ENCODE measurements at places on chromosomes 16 and 17.

- no peak for DNase-seq
These were observed 412.5 kb downstream of the CA10 start for GRCh38 chr17:51745993-51746392.

DNA sequence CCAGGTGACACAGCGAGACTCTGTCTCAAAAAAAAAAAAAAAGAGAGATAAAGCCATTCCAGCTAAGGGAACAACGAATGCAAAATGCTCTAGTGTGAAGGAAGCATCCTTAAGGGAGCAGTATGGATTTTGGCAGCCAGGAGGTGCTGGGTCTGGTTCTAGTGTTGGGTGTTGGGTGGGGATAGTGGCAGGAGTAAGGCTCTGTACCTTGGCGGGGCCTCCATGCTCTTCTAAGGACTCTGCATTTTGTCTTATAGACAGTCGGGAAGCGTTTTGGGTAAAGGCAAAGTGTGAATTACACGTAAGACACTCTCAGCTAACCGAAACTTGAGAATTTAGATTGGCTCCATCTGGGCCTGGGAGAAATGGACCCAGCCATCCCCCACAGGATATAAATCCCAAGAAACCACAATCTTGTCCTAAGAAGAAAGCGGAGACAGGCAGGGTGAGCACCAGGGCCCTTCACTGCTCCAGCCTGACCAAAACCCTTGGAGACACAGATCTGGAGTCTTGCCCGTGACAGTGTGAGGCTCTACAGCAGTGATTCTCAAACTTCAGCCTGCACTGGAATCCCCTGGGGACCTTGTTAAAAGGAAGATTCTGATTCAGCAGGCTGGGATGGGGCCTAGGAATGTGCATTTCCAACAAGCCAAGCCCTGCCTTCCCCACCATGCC, 33.1 kb upstream of the PHB1 start:
- DNase-seq: peak; percentile 78

DNA sequence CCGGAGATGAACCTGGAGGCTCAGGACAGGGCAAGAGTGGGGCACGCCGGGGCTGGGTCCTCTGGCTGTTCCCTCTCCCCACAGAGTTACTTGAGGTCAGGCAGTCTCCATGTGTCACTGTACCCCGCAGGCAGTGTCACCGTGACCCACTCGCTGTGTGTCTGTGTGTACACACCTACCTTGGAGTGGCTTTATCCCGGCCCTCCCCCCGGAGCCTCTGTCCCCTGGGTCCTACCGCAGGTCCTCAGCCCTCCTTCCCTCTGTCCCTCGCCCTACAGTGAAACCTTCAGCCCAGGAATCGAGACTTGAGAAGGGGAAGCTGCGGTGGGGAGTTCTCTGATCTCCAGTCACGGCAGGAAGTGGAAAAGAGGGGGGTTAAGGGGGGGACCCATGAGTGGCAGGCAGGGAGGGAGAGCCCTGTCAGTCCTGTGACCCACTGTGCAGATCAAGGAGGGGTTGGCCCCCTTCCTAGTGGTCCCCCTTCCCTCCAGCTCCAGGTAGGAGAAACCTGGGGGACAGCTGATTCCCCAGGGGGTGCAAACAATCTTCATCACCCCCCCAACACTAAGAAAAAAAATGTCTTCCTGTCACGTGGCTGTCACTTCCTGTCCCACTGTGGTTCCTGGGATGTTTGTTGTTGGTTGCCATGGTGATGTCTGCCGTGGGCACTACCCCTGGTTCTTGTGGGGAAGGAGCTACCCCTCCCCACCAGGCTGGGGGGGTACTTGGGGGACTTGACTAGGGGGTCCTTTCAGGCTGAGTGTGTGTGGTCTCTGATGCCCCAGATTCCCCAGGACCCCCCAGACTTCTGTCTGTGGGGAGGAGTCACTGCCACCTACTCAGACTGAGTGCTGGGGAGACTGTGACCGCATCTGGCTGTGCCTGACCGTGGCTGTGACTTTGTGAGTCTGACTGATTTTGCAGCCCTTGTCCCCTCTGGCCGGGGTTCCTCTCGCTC, 13.7 kb downstream of the RARA start:
- peak; percentile 91 for DNase-seq

- DNase-seq: no peak
These were observed 23.6 kb downstream of the C16orf90 start for GRCh38 chr16:3471518-3472176.

DNA sequence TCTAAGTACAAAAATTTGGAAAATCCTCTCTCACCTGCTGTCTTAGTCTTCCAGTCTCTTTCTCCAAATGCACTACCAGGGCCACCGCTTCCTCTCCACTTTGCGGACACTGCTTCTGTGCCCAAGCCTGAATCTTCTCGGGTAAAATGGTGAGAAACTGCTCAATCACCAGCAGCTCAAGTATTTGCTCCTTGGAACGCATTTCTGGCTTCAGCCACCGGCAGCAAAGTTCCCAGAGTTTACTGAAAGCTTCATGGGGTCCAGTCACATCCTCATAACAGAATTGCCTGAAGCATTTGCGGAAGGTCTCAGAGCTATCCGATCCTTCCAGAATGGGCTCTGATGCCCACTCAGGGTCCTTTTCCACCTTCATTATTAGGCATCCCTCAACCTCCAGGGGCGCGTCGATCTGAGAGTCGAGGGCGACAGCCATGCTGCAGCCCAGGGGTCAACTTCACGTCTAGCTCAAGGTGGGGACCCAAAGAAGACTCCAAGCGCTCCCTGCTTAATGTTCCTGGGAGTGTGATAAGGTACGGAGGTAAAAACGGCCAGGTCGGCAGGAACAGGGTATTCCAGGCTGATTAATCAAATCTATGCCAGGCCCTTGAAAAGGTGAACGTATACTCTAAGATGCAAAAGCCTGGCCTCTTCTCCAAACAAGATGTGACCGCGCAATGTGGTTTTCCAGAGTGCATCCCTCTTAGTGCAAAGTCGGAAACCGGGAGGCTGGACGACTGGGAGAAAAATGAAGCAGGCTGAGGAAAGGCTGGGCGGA, 763 bp downstream of the ZKSCAN2 start:
- DNase-seq: peak; percentile 19

- peak; percentile 19 for DNase-seq
These were observed 959 bp downstream of the SSH2 start for GRCh38 chr17:29929006-29929532.

DNA sequence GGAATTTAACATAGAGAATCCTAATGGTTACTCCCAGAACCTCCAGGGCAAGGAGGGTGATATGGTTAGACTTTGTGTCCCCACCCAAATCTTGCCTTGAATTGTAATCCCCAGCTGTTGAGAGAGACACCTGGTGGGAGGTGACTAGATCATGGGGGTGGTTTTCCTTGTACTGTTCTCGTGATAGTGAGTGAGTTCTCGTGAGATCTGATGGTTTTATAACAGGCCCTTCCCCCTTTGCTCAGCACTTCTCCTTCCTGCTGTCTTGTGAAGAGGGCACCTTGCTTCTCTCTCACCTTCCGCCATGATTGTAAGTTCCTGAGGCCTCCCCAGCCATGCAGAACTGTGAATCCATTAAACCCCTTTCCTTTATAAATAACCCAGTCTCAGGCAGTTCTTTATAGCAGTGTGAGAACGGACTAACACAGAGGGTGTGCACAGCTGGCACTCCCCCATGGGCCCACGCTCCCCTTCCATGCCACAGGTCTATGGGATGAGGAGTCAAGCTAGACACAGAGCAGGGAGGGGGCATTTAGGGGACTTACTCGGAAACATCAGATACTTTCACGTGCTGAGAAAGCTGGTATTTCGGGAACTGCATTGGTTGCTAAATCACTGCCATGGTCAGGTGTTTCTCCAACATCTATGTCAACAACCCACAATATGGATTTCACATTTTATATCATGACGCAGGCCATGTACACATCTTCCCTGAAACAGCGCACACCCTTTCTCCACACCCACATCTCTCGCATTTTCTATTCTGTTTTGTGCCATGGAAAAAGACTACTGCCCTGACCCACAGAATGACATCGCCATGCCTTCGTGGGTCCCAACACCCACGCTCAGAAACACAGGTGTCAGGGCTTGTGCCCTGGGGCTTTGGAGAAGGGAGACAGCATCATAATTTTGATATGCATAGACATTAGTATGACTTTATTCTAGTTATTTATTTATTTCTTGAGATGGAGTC, 199.1 kb upstream of the GSE1 start:
- DNase-seq: no peak

GRCh38 chr17:79082311-79083190, 7.9 kb downstream of the ENGASE start:
- peak; percentile 24 for DNase-seq

- no peak for DNase-seq
These were observed 22.8 kb upstream of the UBE2I start for GRCh38 chr16:1286513-1287094.

GRCh38 chr17:44918006-44918405, 2.7 kb upstream of the GFAP start:
- DNase-seq: no peak

GRCh38 chr17:17685775-17686291, 4.6 kb downstream of the RAI1 start:
- peak; percentile 79 for DNase-seq

GRCh38 chr16:4924593-4925292, 12.2 kb downstream of the PPL start:
- no peak for DNase-seq

GRCh38 chr17:681738-682529, 32.7 kb downstream of the VPS53 start:
- peak; percentile 95 for DNase-seq

DNA sequence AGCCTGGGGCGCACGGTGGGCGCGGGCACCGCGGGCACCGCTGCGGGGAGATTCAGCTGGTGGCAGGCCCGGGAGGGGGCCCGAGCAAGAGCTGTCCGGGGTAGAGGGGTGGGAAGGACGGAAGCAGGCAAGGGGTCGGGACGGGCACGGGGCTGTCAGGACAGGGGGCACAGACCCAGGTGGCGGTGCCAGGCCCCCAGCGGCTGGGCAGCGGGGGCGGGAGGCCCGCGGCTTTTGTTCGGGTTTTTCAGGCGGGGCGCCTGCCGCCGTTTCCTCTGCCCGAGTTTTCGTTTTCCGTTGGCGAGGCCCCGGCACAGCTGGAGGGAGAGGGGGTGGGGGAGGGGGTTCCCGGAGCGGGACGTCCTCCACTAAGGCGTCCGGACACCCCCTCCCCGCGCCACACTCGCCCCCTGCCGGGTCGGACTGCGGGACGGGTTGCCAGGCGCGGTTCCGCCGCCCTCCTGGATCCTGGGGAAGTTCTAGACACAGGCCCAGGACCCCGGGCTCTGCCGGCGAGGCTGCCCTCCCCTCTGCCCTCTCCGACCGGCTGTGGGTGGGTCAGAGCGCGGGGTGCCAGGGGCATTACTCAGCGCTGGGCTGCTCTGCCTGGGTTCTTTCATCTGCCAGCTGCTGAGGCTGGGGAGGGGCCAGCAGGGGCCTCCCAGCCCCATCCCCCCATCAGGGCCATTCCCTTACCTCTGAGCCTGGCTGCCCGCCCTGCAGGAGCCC, 543 bp downstream of the ARHGAP23 start:
- peak; percentile 65 for DNase-seq

GRCh38 chr17:66978514-66979061, 14.1 kb downstream of the CACNG4 start:
- no peak for DNase-seq

DNA sequence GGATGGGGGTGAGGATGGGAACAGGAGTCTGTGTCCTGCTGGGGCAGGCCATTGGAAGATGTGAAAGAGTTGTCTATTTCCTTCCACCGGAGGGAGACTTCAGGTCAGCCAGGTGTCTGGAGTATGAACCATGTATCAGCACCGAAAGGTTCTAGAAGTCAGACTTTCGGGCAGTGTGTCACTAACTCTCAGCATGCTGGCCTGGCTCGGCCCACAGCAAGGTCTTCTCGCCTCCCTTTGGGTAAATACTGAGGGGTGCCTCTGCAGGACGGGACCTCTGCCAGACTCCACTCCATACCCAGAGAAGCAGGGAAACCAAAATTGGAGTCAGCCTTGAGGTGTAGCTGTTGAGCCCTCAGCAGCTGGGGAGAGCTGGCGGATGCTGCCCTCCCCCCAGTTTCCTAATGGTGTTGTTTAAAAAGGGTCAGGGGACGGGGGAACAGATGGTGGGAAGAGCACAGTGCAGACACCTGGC, 507 bp downstream of the CIITA start:
- no peak for DNase-seq

DNA sequence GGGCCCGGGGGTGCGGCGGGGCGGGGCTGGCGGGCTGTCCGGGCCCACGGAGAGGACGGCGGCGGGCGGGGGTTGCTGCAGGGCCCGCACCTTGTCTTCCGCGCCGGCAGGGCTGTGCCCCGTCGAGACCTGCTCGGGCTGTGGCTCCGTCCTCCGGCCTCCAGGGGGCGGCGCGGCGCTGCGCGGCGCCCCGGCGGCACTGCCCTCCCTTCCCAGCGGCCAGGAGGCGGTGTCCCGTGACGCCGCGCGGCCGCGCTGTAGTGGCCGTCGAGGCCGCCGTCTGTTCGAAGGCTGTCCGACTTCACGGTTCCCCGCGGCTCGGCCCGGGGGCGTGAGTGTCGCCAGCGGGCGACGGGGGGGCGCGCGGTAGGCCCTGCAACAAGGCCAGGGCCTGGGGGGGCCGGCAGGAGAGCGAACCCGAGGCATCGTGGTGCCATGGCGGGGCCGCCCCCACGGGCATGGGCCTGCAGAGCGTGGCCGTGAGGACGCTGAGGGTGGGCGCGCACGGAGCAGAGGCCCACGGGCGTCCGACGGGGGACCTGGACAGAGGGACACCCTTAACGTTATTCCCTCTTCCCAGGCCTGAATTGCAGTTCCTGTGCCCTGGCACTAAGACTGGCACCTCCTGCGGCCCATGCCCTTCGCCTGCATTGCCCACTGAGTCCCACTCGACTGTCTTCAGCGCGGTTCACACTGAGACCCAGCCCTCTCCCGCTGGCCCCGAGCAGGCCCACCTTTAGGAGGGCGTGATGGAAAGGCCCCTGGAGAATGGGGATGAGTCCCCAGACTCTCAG, at the start of gene PLEKHG4:
PLEKHG4 (plus strand) TSS at position 237 of the 794 bp plus-strand sequence; CDS start at position 750, 513 bp downstream.
- peak; percentile 78 for DNase-seq

DNA sequence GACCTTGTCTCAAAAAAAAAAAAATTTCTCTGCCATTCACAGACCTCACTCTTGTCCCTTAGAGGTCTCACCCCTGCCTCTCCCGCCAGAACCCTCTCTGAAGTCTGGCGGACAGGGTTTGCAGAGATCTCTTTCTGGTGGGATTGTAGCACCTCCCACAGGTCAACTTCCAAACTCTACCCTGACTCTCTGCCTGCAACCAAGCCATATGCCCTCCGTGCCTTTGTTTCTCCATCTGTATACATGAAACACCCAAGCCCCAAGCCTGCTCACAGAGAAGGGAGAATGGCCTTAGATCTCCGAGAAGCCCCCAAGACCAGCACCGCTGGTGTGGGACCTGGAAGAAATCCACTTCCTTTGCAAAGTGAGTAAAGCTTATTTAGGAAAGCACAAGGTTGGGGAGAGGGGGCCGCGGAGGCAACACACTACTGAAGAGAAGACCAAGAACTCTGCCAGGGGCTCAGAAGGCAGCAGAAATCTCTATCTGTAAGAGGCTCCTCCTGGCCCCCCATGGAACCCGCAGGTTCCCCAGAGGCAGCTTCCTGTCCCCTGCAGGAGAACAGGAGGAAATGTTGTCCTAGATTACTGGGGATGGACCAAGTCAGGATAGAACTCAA, 219.9 kb downstream of the C16orf78 start:
- DNase-seq: no peak
